Urinary bladder (tissue), 4 donors: ENCODE measurements at places on chromosomes 6 and 20.

DNA sequence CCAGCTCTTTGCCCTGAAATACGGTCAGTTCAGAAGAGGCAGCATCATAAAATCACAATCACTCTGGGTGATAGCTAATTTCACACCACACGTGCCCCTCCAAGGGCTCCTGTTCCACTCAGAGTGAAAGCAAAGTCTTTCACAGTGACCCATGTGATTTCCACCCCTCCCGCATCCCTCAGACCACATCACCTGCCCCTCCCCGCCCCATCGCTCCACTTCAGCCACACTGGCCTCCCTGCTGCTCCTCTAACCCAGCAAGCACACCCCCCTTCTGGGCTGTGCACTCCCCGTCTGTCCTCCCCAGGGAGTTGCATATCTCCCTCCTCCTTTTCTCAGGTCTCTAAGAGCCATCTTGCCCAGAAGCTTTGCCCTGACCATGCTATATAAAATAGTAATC is 74.5 kb downstream of the PSMG4 start:
- no peak for DNase-seq

DNA sequence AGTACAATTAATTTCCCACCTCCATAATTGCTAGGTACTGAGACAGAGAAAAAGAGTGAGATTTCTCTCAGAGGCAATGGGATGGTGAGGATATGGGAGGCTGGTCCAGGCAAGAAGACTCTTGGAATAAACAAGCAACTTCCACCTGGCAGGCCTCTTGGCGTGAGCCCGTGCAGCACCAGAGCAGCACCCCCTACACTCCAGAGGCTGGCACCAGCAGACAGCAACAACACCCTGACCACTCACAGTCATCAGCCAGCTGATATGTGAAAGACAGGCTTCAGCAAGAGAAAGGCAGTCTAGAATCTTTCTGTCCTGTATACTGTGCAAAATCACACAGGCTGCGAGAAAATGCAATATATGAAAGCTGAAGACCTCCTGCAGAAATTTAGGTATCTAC is 59.7 kb downstream of the KIF13A start:
- DNase-seq: no peak

DNA sequence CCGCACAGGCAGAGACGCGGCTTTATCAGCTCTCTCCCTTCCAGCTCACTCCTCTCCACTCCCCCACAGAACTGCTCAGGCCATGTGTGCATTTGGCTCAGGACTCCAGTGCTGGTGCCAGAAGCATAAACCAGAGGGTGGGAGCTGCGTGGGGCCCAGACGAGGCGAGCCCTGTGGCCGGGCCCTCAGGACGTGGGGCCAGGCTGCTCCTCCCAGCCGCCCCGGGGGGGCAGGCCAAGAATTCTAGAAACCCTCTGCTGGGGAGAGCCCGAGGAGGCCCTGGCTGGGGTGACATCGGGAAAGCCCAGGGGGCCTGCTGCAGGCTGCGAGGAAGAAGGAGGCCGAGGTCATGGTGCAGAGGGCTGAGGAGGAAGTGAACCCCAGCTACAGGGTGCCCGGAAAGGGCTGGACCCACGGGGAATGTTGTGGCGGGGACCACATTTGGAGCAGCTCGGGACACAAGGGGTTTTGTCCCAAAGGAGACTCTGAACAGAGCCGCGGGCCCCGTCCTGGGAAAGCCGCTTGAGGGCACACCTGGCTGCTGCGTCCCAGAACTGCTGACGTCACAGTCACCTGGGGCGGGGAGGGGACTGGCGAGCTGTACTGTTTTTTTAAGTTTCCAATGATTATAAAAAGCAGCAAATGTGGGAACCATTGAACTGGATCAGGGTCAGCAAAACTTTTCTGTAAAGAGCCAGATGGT is 107.1 kb downstream of the BANF2 start:
- DNase-seq: peak; percentile 85

GRCh38 chr20:12638633-12639312 is 370.0 kb upstream of the SPTLC3 start:
- DNase-seq: no peak

DNA sequence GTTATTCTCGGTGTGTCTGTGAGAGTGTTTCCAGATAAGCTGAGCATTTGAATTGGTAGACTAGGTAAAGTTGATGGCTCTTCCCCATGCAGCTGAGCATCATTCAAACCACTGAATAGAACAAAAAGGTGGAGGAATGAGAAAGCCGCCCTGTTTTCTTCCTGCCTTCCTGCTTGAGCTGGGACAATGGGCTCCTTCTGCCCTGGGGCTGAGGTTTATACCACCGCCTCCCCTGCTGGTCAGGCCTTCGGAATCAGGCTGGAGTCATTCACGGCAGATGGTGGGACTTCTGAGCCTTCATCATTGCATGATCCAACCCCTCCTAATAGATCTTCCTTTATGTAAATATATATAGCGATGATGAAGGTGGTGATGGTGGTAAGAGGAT is 124.9 kb downstream of the ANKRD60 start:
- no peak for DNase-seq

- no peak for DNase-seq
Measured at GRCh38 chr20:61584851-61585250, 332.8 kb downstream of the CDH4 start.
